CD4-positive, alpha-beta T cell treated with Interleukin-2 at 100 ng/mL for 4 hours (primary cell): ENCODE measurements at places on chromosomes 16 and 17.
A peak's percentile ranks its signal among the peaks of the same experiment; 100 is the strongest.

GRCh38 chr17:2871205-2871604, 75.0 kb downstream of the RAP1GAP2 start:
- no peak for DNase-seq

DNA sequence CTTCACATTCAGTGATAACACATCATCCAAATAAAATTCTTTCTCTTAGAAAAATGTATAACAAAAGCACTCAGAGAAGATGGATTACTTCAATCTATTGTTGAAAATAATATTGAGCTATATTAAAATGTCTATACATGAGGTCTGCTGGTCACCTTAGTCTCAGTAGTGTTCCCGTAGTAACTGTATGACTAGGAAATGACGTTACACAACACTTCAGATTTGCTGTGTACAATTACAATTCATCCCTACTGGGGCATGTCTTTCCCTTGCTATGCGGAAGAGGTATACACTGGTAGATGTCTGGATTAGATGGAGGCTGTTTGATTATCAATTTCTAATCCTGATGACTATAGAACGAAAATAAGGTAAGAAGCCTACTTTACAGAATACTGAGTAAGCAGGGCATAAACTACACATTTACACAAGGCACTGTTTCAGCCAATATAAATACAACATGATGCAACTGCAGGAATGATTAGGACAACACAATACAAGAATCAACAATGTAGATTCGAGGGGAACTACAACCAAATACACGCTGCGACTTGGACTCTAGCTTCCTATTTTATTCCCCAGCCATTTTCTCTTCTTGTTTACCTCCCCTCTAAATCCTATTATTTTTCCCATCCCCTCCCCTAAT, 982.5 kb upstream of the CDH8 start:
- DNase-seq: no peak

GRCh38 chr17:82304826-82305726, 12.3 kb downstream of the CD7 start:
- no peak for DNase-seq

DNA sequence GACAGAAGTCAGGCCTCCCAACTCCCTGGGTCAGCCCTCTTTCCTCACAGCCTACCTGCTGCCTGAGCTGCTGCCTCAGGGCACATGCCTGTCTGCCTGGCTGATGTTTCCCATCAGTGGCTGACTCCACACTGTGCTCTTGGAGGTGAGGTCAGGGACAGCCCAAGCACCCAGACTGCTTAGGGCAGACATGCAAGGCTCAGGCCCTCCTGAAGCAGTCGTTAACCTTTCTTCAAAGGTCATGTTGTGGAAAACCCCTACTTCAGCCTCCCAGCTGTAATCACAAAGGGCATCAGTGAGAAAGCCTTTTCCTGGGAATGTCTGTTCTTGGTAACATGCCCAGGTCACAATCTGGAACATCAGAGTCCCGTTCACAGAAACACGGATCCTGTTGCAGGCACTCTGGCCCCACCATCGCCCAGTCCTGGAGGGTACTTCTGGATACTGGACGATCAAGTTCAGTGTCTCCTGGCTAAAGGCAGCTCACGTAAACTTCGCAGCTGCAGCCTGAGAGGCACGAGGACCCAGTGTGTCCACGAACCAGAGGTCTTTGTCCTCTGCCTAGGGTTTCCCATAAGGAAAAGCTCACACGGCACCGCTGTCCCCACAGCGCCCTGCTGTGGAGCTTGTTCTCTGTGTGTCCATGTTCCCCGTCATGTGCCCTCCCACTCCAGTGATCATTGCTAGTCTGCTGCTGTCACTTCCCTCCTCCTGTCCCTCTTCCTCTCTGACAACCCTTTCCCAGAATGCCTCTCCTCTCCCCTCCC, 54.9 kb downstream of the GNAO1 start:
- DNase-seq: no peak

DNA sequence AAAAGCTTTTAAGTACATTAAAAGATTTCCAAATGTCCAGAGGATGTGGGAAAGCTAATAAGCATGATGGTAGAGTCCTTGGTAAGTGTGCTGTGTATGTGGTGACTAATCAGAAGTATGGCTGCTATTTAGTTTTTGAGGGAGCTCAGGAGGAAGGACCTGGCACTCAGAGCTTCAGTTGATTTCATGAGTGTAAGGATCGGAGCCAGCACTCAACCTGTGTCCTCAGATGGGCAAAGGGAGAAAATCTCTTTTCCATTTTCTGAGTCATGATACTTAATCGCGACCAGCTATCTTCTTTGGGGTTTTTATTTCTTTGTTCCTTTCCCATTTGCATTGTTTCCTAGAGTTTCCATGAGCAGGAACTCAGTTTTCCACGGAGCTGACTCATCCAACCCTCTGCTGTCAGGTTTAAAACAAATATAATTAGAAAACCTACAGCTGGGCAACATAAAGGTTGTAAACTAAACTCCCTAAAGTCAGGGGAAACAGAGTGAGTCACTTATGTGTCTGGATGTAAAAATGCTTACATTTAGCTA, 125.4 kb downstream of the MAP2K6 start:
- no peak for DNase-seq

GRCh38 chr16:66121466-66121865, 245.0 kb upstream of the CDH5 start:
- DNase-seq: no peak

GRCh38 chr17:82396601-82397435, 21.3 kb upstream of the HEXD start:
- no peak for DNase-seq

DNA sequence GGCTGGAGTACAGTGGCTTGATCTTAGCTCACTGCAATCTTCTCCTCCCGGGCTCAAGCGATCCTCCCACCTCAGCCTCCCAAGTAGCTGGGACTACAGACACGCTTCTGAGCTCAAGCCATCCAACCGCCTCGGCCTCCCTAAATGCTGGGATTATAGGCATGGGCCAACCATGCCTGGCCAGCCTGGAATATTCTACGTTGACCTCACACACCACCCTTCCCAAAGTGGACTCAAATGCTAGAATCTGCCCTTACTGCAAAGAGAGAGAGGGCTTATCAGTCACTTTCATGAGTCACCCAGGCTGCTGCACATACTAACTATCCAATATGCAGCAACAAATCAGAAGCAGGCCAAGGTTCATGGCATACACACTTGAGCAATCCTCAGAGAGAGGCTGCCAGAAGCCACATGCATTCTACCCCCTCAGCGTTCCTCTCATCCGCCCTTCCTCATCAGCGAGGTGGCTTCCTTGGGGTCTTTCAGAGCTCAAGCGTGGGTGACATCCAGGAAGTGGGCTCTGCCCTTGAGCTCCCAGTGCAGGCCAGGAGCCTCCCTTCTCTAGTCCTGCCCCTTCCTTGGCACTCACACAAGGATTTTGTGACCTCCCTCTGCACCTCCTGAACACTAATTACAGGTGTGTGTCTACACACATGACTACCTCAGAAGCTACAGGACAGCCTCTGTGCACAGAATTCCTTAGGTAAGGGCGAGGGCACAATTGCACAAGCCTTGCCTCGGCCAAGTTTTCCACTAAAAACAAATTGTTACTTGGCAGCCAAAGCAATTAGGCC, 24.8 kb upstream of the SIAH1 start:
- DNase-seq: no peak

- DNase-seq: no peak
These were observed at the start of gene SCNN1G for GRCh38 chr16:23182679-23183542. SCNN1G (plus strand) TSS chr16:23182745; CDS start chr16:23186272, 3,527 bp downstream.

- DNase-seq: no peak
These were observed 164.8 kb downstream of the SNX29 start for GRCh38 chr16:12141073-12141951.

DNA sequence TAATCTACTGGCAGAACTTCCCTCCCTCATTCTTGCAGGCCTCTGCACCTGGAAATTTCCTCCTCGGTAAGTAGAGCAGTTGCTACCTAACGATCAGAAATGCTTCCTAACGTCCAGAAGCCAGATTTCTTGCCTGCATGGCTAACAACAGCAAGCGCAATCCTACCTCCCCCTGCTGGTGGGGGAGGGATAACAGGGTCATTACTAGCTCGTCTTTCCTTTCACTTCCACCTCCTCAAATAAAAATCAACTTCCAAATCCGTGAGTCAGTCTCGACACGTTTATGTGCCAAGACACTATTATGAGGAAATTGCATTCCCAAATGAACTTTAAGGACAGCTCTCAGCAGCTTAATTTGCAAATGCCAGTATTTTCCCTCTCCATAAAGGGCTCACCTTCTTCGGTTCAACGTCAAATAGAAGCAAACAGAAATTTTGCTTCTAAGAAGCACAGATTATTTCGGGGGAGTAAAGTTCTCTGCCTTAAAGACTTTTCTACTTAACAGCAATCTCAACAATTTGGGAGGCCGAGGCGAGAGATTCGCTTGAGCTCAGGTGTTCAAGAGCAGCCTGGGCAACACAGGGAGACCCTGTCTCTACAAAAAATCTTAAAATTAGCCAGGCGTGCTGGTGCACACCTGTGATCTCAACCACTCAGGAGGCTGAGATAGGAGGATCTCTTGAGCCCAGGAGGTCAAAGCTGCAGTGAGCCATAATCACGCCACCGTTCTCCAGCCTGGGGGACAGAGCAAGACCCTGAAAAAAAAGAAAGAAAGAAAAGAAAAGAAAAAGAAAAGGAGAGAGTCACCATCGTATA, 188.6 kb upstream of the PSMD7 start:
- peak; percentile 18 for DNase-seq
